ENCODE measurements at places on chromosomes 5 and 9. TPM values are rescaled to one million over a fixed set of nuclear protein-coding genes. Genes with fewer than 3 reads are reported as not detected.

- no peak for DNase-seq
Observed at GRCh38 chr9:137500666-137501397, 41.7 kb upstream of the NSMF start.

- no peak for DNase-seq
Observed at GRCh38 chr5:43000111-43000840, 39.8 kb downstream of the ANXA2R start.

Gene FBLL1
- not detected for total RNA-seq

- peak; percentile 76 for DNase-seq
Observed at GRCh38 chr5:9361835-9362234, 184.0 kb downstream of the SEMA5A start.

GRCh38 chr5:174504266-174504726, 220.1 kb upstream of the MSX2 start:
- peak; percentile 85 for DNase-seq

DNA sequence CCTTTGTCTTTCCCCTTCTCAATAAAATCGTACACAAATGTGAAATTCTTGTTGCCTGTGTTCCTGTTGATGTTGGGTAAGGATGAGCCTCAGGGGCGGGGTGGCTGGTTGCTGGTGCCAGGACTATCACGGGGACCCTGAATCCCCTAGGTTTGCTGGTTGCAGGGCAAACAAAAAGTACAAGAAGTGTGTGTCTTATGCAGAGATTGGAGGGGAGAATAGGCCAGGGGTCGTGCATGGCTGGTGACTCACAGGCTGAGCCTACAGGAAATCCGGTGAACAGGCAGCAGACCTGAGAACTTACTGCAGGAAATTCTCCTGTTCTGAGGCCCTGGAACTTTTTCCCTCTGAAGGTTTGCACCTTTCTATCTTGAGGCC, 5.5 kb downstream of the ANXA2R start:
- DNase-seq, result peak; percentile 72

Gene PCDHB5
- total RNA-seq, result 52.8 TPM

GRCh38 chr5:55037046-55037771, 13.2 kb downstream of the GZMK start:
- peak; percentile 23 for DNase-seq

Measured in A172 (cell line).